ENCODE measurements at places on chromosomes 16 and 17. TPM values are rescaled to one million over a fixed set of nuclear protein-coding genes. Genes with fewer than 3 reads are reported as not detected.
A peak's percentile ranks its signal among the peaks of the same experiment; 100 is the strongest.

KRT36 gene
- total RNA-seq = not detected

GRCh38 chr16:88617268-88618031 is 20.9 kb upstream of the IL17C start:
- no peak for DNase-seq

GRCh38 chr16:49834531-49835151 is 21.3 kb downstream of the ZNF423 start:
- DNase-seq = no peak

DNA sequence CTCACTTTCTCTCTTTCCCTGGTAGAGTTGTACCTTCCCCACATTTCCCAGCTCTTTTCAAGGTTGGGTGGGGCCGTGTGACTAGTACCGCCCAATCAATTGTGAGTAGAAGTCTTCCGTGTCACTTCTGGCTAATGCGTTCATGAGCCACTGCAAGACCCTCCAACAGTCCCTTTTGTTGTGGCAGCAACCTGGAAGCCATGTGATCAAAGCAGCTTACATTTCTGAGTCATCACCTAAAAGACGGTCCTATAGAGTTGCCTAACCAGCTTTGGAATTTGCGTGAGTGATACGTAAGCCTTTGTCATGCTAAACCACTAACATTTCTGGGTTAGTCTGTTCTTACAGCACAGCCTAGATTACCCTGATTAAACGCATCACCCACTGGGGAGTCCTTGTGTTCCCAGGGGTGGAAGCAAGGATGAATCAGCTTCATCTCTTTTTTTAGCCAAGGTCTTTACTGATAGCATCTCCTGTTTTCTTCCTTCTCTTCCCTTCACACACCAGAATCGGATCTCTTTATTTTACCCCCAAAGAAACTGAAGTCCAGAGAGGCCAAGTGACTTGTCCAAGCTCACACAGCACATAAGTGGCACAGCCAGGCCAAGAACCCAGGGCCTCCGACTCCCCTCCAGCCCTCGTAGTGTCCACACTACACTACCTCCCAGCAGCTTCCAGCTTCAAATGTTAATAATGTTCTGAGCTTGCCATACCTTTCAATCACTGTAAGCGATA is 366.3 kb upstream of the XYLT1 start:
- no peak for DNase-seq

DNA sequence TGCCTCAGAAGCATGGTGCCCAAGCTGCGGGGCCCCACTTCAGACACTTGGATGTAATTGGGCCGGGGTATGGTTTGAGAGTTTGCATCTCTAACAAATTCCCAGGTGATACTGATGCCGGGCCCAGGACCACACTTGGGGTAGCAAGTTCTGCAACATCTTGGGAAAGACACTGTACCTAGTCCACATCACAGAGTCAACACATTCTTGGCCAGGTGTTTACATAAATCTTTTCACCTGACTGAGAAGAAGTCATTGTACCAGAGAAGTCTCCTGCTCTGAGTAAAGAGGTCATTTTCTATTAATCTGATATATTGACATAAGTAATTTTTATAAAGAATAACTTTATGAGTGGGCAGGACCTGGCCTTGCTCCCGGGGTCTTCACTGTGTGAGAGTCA is 27.5 kb downstream of the GPT2 start:
- no peak for DNase-seq

DNA sequence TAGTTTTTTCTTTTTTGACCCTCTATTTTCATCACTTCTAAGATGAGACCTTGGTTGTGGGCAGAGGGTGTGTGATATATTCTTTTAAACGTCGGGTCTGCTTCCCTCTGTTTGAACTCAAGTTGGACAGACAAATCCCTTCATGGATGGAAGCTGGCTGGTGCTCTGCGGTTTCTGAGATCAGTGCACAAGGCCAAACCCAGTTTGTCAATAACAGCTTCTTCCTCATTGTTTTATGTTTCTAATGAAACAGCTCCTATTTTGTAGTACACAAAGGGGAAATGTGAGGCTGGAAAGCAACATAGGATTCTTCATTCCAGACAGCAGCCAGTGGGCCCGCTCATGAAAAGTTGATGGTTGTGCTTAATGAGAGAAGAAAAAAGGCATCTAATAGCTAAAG is 159.6 kb downstream of the PRKCA start:
- DNase-seq = no peak

KRT27 gene
- not detected for total RNA-seq

NPB gene
- total RNA-seq = 0.38 TPM

ACAP1 gene
- 451 TPM for total RNA-seq

GRCh38 chr17:65202844-65203571 is 65.8 kb downstream of the RGS9 start:
- DNase-seq = no peak

- no peak for DNase-seq
These were observed 536.8 kb downstream of the NPIPA7 start for GRCh38 chr16:16915771-16916170.

GRCh38 chr16:11407047-11407982 is 62.1 kb downstream of the RMI2 start:
- peak; percentile 37 for DNase-seq

- DNase-seq = no peak
These were observed 458.7 kb upstream of the ZFHX3 start for GRCh38 chr16:73506568-73507056.

DNA sequence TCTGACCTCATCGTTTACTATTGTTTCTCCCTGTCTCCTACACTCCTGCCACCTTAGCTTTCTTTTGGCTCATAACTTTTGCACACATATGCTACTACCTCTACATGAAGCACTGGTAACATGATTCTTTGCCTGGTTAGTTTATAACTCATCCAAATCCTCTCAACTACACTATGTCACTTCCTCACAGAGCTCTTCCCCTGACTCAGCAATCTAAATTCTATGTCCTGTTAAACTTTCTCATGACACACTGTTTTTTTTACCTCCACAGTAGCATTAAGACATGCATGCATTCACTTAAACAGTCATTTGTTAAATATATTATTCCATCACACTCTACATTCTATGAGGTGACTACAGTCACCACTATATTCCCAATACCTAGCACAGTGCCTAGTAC is 19.7 kb downstream of the APPBP2 start:
- no peak for DNase-seq

- no peak for DNase-seq
These were observed 6.0 kb downstream of the TMEM170A start for GRCh38 chr16:75458439-75458838.

DNA sequence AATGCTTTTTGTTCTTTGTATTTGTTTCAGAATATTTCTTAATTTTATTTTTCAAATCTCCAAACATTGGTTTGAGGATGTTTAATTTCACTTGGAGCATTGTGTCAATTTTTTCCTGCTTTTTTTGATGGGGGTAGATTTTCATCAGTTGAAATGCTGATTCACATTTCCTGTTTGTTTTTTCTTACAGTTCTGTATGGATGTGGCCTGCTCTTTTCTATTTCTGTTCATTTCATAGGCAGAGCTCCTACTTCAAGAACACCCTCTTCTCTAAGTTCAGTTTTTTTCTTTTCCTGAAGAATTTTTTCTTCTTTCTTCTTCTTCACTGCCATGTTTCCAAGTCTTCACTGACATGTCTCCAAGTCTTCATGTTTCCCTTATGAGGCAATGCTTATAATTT is 8.8 kb downstream of the MBTD1 start:
- no peak for DNase-seq

- no peak for DNase-seq
These were observed 6.5 kb downstream of the MARCHF10 start for GRCh38 chr17:62801553-62802114.

CHTF8 gene
- 26.2 TPM for total RNA-seq

- no peak for DNase-seq
These were observed 87.0 kb upstream of the TBX2 start for GRCh38 chr17:61312406-61313295.
